H9 (cell line): ENCODE measurements at places on chromosomes 13 and 19. TPM values are rescaled to one million over a fixed set of nuclear protein-coding genes. Genes with fewer than 3 reads are reported as not detected.

GRCh38 chr19:29484876-29485275 is 40.9 kb upstream of the VSTM2B start:
- DNase-seq: peak; percentile 5

- DNase-seq: no peak
These were observed 15.4 kb downstream of the CEBPG start for GRCh38 chr19:33388725-33389420.

DNA sequence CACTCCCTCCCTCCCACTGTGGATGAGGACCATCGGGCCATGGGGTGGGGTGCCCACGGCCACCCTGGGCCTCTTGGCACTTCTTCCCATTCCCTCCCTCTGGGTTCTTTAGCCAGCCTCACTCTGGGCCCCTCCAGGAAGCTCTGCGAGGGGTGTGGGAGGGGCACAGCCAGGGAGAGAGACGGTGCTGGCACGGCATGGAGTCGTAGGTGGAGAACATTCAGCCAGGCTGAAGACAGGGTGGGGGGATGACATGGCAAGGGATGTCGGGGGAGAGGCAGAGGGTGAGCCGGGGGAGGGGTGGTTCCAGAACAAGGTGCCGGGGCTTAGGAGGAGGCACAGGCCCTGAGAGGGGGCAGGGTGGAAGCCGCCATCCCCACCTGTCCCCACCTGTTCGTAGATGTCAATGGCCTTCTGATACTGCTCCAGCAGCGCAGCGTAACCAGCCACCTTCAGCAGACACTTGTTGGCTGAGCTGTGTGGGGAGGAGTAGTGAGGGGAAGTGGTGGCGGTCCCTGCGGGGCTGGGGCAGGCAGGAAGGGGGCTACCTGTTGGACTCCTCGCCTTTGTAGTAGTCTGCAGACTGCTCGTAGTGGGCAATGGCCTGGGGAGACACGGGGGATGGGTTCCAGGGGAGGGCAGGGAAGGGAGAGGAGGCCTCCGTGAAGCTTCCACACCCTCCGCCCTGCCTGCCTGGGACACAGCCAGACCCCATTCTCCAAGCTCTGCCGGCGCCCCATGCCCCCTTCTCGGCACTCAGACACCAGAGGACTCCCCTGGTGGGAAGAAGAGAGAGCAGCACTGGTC is 8.8 kb upstream of the KPTN start:
- no peak for DNase-seq

- no peak for DNase-seq
These were observed 71.2 kb downstream of the MYO16 start for GRCh38 chr13:108700422-108701170.

GRCh38 chr13:30017880-30018279 is 167.5 kb upstream of the UBL3 start:
- DNase-seq: peak; percentile 64

GRCh38 chr13:38667526-38668109 is 19.3 kb upstream of the FREM2 start:
- no peak for DNase-seq

IGFL1 gene
- not detected in 2 replicates for total RNA-seq

ZNF253 gene
- total RNA-seq: 47.7 and 51.0 TPM in 2 replicates

NLRP4 gene
- total RNA-seq: not detected in 2 replicates

GRCh38 chr13:32063619-32064233 is 32.2 kb downstream of the FRY start:
- DNase-seq: no peak

- no peak for DNase-seq
These were observed 80.9 kb upstream of the UQCRFS1 start for GRCh38 chr19:29293736-29294342.

DNA sequence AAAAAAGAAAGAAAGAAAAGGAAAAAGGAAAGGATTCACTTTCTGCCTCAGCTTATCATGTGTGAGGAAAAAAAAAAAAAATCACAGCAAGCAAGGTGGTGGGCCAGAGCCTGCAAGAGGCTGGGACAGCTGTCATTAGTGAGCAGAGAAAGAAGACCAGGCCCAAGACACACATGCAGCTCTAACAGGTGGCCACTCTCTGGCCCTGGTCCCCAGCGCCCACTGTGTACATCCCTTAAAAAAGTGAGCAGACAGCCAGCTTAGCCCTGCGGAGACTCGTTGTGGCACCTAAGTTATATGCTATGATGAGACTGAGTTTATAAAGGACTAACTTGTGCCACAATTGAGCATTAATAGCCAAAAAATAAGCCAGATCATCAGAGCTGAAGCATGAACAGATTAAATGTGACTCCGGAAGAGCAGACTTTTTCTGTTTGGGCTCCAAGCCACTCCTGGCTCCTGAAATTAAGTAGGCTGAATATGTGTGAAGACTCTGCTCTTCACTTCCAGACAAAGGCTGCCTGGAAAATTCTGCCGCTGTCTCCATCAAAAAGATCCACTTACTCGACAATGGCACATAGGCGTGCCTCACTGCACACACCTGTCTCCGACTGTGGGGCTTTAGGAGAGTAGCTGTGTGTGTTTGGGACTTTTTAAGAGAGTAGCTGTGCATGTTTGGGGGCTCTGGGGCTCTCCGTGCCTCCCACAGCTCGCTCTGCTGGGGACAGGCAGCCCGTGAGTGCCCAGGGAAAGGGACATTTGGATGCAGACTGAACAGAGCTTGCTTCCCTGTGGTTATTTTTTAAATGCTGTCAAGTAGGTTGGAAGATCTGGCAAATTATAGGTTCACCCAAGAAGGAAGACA is 55.0 kb downstream of the LATS2 start:
- no peak for DNase-seq

GRCh38 chr13:50599927-50600326 is 243.6 kb downstream of the DLEU7 start:
- DNase-seq: no peak

FFAR3 gene
- total RNA-seq: not detected in 2 replicates

- no peak for DNase-seq
These were observed at the start of gene CYP4F3 for GRCh38 chr19:15640294-15640903. CYP4F3 (plus strand) TSS chr19:15640897; CDS start chr19:15641416, 519 bp downstream.

GRCh38 chr19:11286312-11286974 is 9.5 kb upstream of the TSPAN16 start:
- DNase-seq: no peak

NOVA2 gene
- 8.8 and 8.9 TPM in 2 replicates for total RNA-seq

KIR3DL1 gene
- not detected in 2 replicates for total RNA-seq

RASAL3 gene
- total RNA-seq: 0.26 and 1.9 TPM in 2 replicates
